ENCODE measurements at places on chromosomes 2 and 18.
A peak's percentile ranks its signal among the peaks of the same experiment; 100 is the strongest.

- DNase-seq, result no peak
These were observed 29.5 kb upstream of the STAT1 start for GRCh38 chr2:191043438-191043837.

GRCh38 chr2:183035954-183036669 lies 2.1 kb downstream of the NCKAP1 start:
- DNase-seq, result no peak

- no peak for DNase-seq
These were observed 557.5 kb downstream of the ARHGAP15 start for GRCh38 chr2:143686585-143687164.

- no peak for DNase-seq
These were observed 76.9 kb downstream of the ACTR3 start for GRCh38 chr2:113966832-113967231.

DNA sequence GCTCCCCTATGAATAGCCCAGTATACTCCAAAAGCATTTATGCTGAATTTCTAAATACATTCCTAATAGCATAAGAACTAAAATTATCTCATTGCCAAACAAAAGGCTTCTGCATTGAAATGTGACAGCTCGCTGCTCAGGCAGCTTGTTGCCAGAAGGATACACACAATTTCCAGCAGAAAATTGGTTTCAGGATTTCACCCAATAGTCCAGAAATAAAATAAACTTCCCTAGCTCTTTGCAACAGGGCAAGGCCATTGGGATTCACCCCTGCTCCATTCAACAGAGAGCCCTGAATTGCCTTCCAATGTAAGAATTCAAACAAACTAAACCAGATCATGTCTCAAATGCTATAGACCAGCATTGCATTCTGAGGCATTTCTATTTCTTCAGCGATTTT lies 70.7 kb downstream of the RBM43 start:
- DNase-seq, result no peak

GRCh38 chr2:225597911-225598310 lies 198.4 kb downstream of the NYAP2 start:
- no peak for DNase-seq

DNA sequence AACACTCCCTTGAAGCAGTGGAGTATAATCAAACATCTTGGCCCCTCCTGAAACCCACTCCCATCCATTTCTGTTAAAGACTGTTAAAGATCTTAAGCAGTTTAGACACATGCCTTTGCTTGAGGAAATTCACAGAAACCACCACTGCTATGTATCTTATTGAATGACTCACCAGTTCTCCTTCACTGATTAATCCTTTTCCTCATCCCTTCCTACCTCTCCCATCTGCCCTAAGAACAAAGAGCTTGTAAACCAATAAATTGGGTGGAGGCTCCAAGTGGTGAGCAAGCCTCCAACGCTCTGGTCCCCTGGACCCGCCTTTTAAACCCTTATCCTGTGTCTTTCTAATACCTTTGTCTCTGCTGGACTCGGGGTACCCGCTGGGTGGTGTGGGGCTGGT lies 746.1 kb downstream of the LRP1B start:
- no peak for DNase-seq

- no peak for DNase-seq
These were observed 103.4 kb upstream of the MSH2 start for GRCh38 chr2:47299555-47299954.

GRCh38 chr18:34050661-34051060 lies 174.1 kb downstream of the NOL4 start:
- peak; percentile 3 for DNase-seq

GRCh38 chr2:164014068-164014731 lies 278.4 kb upstream of the FIGN start:
- no peak for DNase-seq
